Stimulated activated CD8-positive, alpha-beta memory T cell treated with anti-CD3 and anti-CD28 coated beads, Interleukin-15, amount 100 ng/mL, for 1 hour (primary cell): ENCODE measurements at places on chromosomes 11 and 22.

DNA sequence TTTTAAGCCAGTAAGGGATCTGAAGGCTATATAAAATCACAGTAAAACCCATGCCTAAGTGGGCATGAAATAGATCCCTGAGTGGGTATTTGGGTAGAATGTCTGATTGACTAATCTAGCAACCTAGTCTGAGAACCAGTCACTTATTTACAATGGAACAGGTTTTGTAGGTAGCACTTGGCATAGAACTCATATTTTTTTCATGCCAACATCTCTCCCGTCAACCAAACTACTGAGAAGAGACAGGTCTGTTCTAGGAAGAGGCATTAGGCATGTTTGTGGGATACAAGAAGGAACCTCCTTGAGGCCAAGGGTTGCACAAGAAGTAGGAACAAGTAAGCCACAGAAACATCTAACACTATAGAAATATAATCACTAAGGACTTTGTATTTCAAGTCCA is 840.4 kb upstream of the TENM4 start:
- no peak for DNase-seq

GRCh38 chr11:111910676-111911562 is 651 bp downstream of the CRYAB start:
- no peak for DNase-seq

DNA sequence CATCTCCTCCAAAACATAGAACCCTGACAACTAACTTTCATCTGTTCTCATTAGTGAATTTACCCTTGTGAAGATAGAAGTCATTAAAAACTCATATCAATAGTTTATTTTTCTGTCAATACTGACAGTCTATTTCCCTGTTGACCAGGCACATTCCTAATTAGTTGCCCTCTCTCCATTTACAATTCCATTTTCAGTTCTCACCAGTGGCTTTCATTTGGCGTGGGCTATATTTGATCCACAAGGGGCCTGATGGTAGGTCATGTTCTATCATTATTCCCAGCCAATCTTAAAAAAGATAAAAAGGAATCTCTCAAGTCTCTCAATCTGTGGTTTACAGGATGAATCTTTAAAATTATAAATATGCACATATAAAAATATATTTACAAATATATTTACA is 3.9 kb upstream of the AKIP1 start:
- DNase-seq: no peak

DNA sequence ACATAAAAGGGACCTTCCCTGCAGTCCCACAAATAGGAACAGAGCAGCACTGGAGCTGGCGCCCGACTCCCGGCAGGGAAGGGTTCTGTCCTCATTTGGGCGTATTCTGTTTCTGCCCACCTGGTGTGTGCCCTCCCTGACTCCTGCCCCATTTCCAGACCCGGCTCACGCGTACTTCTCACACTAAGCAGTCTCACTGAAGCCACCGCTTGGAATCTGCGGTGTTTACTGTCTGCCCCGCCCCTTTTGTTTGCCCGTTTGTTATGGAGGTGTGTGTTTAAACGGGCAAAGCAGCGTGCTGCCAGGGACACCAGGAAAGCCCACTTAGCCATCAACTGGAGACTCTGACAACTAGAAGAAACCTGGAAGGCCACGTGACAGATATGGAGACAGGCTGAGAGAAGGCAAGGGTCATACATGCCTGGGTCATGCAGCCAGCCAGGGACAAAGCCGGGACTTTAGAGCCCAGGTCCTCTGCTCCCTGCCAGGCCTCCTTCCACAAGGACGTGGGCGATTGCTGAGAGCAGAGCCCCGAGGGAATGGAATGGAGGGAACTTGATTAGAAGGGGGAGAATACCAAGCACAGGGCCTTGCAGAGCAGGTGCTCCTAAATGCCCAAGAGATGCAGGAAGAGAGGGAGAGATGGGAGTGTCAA is 8.7 kb upstream of the EFCAB6 start:
- DNase-seq: no peak

DNA sequence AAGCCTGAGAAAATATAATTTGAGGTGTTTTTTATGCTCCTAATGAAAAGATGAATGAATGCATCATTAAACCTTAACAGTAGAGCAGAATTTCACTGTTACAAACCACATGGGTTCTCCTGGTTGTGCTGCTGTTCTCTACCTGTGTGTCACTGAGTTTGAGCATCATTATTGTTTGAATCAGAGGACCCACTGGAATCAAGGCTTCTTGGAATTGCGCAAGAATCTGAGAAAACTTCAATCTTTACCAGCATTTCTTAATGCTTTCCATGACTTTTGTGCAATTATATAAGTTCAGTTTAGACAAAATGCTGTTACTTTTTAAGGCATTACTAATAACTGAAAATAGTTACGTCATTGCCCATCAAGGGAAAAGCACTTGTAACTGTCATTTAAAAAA is 18.8 kb upstream of the RBX1 start:
- DNase-seq: no peak

DNA sequence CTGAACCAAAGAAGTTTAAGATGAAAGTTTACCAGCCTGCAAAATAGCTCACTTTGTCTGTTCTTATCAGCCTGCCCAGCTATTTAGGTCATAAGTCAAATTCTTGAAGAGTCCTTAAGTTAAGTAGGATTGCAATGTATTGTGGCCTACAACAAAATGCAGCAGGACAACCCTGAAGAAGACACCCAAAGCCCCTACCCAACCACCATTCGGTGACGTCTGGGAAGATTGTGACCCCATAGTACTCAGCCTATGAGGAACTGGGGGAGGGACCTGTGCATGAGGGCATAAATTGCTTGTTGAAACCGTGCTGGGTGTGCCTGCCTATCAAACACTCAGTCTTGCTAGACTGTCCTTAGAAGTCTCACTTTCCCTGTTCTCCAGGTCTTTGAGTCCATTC is 50.5 kb upstream of the FDX1 start:
- DNase-seq: no peak

- no peak for DNase-seq
Observed at GRCh38 chr22:45878051-45878781, 98.7 kb downstream of the WNT7B start.

DNA sequence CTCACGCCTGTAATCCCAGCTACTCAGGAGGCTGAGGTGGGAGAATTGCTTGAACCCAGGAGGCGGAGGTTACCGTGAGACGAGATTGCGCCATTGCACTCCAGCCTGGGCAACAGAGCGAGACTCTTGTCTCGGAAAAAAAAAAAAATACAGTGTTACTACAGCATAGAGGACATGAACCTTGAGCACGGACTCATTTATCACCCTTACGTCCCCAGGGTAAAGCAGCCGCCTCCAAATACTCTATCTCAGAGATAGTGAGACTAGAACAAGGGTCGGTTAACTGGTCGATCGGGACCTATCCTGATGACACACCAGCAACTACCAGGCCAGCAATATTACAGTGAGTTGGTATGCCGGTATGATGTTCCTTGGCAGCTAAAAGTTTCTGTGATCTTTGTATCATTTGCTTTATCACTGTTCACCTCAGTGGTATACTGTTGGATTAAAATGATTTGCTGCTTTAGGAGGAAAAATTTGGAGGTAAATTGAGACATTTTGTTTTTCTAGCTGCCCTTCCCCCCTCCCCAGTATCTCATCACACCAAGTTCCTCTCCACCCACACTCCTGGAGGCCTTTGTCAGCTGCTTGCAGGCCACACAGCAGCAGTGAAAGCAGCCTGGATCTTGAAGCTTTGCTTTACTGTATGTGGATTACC is 7.0 kb upstream of the SIDT2 start:
- no peak for DNase-seq

- no peak for DNase-seq
Observed at GRCh38 chr11:74123008-74123448, 47.8 kb downstream of the C2CD3 start.

DNA sequence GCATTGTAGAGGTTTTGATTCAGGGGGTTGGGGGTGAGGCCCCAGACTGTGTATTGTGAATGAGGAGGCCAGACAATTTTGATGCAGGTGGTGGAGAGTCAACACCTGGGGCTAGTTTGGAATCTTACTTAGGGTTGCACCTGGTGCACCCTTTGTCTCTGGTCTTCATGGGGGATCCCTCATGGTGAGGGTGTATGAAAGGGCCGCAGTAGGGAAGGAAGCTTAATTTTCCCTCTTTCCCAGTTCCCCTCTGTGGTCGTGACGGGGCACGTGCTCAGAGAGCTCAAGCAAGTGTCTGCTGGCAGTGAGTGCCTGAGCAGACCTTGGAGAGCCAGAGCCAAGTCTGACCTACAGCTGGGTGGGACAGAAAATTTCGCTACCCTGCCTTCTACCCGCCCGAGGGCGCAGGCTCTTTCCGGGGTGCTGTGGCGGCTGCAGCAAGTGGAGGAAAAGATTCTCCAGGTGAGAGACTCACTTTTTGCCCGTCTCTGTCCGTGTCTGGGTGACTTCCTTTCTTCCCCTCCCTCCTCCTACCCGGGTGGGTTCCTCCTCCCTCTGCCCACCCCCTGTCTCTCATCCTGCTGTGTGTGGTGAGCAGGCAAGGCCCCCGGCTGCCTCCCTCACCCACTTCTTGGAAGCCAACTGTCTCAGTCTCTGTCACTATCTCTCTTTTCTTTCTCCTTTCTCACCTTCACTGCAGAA is 131.7 kb downstream of the MICAL2 start:
- DNase-seq: no peak

DNA sequence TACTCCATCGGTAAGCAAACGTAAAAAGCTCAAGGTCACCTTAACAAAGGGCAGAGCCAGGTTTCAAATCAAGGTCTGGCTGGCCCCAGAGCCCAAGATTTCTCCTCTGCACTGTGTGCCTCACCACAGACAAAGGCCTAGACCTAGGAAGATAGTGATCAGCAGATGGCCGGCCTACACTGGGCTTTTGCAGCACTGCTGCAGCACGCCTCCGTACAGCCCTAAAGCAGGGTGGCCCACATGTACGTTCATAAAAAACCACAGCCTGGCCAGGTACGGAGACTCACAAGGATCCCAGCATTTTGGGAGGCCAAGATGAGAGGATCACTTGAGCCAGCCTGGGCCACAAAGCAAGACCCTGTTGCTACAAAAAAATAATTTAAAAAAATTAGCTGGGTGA is 106.3 kb upstream of the PITPNB start:
- DNase-seq: no peak

DNA sequence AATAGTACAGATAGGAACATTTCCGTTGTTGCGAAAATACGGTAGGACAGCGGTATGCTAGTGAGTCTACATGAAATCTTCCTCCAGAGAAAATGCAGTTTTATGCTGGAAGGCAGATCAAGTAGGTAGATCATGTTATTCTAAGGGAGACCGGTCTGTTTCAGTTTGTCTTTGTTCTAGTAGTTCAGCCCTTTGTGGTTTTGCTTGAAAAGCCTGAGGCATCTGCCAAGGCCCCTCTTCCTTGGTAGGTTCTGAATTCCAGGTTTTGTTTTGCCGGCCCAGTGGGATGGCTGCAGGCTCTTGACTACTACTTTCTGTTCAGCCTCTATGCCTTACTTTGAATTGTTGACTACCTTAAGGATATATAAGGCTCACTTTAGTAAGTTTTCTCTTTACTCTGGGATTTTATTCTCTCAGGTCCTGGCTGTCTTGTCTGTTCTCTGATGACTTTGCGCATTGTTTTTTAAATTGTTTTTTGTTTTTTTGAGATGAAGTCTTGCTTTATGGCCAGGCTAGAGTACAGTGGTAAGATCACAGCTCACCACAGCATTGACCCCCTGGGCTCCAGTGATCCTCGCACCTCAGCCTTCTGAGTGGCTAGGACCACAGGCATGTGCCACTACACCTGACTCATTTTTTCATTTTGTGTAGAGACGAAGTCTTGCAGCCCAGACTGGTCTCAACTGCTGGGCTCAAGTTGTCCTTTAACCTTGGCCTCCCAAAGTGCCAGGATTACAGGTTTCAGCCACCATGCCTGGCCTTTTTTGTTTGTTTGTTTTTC is 53.7 kb downstream of the HIPK3 start:
- no peak for DNase-seq

DNA sequence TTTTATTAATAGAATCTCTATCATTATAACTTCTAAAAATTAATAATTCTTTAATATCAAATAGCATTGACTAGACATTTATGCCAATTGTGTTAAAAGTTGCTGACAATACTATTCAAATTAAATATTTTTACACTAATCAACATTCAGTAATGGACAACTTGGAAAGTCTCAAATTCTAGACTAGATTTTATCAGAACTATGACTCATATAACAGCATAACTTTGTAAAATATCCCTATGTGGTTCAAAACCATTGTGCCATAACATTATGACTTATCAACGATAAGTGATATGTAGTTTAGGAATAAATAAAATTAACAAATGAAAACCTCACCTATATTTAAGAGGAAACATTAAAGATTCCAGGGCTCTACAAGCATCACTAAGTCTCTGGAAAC is 291.8 kb downstream of the SBF2 start:
- no peak for DNase-seq

DNA sequence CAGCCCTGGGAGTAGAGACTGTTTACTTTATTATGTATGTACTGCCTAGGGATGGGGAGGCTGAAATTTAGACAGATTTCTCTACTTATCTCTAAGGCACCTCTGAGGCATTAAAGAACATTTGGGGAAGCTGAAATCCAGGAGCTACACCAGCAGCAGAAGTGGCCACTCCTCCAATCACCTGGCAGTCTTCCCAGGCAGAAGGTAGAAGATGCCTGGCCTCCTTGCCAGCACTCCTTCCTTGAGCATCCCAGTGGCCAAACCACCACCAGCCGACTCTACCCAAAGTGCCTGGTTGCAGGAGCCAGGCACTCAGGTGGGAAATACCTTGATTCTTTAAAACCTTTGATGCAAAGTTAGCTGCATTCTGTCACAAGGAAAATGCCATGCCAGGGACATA is 1.9 kb upstream of the FAT3 start:
- no peak for DNase-seq

GRCh38 chr11:117315285-117316196 is 515 bp downstream of the BACE1 start:
- DNase-seq: no peak

DNA sequence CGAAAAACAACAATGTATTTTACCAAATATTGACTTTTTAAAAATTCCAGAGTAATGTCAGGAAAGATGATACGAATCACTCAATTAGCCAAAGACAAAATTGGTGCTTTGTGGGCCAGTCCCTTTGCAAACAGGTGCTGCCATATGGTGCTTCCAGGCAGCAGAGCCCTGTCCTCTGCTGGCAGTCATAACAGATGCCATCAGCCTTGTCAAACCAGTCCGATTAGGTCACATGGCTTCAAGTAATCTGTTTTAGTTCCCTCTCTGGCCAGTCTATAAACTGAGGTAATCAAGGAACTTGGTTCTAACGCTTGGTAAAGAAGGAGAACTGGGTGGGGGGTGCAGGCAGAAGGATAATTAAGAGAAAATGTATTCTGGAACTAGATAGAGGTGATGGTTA is 49.1 kb upstream of the CAPRIN1 start:
- no peak for DNase-seq

GRCh38 chr11:128195057-128195751 is 392.2 kb downstream of the ETS1 start:
- DNase-seq: no peak

DNA sequence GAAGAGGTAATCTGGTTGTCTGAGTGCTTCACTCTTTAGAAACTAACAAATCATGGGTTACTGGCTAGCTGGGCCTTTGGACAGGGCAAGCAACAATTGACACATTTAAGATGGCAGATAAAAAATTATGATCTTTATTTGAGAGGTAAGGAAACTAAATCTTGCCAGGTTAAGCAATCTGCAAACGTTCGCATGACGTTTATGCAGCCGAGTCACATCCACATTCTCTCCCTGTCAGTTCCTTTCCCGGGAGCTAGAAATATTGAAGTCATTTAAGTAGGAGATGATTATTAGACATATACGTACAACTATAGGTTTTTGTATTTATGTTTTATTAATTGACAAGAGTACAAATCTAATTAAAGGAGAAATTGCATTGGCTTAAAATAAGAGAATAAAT is 57.4 kb upstream of the RCN1 start:
- no peak for DNase-seq
